ENCODE measurements at places on chromosomes 13 and 19.

- no peak for DNase-seq
These were observed 8.1 kb downstream of the STK11 start for GRCh38 chr19:1213391-1214286.

- DNase-seq: no peak
These were observed at the start of gene NCCRP1 for GRCh38 chr19:39196860-39197562. TSS of gene NCCRP1 (plus strand) at chr19:39196964. CDS start at chr19:39196983, 19 bp downstream.

- DNase-seq: no peak
These were observed 96.3 kb upstream of the SOX1 start for GRCh38 chr13:111970494-111971141.

GRCh38 chr13:45198041-45198440, 2.8 kb downstream of the KCTD4 start:
- DNase-seq: no peak

DNA sequence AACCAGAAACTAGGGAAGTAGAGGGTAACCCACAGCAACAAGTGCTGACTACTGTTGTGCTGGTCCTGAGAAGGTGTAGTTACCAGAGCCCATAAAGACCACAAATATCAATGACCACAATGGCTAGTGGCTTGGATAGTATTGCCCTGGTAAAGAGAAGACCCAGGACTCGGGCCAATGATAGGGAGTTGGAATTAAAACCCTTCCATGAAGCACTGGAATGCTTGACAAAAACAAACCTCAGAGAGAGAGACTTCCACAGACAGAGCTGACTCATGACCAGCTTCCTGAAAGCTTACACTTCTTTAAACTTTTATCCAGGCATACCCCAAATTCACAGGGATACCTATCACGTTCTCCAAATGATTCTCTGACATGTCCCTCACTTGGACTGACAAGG, 60.5 kb downstream of the WDR87 start:
- DNase-seq: no peak

DNA sequence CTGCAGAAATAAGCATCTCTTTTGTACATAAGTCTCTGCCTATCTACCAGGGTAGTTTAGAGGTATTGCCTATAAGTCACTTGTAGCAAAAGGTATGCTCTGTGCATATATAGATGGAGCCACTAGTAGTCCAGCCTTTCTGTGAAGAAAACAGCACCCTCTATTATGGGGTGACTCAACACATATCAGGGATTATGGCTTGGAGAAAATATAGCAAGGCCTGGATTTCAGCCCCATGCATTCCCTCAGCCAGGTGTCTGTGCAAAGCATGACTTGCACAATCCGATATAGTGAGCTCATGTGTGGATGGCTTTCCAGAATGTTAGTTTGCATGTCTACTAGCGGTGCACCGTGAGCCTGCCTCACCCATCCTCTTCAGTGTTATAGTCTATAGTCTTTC, 13.4 kb upstream of the NALCN start:
- no peak for DNase-seq

DNA sequence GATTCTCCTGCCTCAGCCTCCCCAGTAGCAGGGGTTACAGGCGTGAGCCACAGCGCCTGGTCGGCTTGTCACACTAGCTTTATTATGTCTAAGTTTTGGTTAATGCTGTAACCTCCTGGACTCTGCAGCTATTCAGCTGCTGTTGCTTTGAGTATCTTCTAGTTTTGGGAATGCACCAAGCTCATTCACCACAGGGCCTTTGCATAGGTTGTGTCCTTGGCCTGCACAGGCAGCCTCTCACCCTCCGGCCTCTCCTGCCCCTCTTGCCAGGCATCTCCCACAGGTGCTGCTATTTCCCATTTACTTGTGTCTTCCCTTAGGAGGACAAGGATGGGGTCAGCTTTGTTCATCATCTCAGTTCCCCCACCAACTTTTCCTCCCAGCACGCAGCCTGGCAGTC, 2.4 kb upstream of the CCDC9 start:
- no peak for DNase-seq

DNA sequence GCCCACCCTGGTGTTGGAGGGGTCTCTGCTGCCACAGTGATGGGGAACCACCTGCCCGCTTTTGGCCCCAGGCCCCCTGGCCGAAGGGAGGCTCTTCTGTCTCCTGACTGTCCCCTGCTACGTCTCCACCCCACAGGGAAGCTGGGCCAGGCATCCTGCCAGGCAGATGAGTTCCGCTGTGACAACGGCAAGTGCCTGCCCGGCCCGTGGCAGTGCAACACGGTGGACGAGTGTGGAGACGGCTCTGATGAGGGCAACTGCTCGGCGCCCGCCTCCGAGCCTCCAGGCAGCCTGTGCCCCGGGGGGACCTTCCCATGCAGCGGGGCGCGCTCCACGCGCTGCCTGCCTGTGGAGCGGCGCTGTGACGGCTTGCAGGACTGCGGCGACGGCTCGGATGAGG, 11.0 kb downstream of the LRP3 start:
- DNase-seq: no peak

DNA sequence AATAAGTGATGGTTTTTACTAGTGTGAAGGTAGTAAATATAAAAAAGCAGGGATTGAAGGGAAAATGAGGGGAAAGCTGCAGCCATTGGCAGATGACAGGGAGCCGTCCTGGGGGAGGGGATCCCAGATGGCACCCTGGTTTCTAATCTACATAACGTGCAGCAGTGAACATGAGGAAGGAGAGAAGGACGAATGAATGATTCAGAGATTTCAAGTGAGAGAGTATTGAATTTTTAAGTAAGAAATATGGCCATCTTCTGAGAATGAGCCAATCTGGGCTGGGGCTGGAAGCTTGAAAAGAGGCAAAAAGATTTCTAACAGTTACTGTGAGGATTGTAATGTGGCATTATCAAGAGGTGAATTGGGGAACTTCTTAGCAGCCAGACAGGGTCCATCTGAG, 414.2 kb downstream of the MYO16 start:
- DNase-seq: no peak

DNA sequence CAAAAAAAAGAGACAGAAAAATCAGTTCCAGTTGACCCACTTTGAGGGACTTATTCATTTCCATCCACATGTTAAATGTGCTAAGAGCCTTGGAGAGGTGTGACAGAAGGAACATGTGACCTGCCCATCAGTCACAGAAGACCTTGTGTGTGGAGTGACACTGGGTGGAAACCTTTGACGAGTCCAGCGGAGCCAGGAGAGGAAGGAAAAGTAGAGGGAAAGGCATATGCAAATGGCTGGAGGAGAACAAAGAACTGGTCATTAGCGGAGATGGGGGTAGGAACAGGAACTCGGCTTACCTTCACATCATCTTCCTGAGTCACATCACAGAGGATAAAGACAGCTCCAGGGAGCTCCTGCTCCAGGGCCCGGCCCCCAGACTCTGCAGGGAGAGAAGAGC, 2.3 kb downstream of the HSD17B14 start:
- no peak for DNase-seq

DNA sequence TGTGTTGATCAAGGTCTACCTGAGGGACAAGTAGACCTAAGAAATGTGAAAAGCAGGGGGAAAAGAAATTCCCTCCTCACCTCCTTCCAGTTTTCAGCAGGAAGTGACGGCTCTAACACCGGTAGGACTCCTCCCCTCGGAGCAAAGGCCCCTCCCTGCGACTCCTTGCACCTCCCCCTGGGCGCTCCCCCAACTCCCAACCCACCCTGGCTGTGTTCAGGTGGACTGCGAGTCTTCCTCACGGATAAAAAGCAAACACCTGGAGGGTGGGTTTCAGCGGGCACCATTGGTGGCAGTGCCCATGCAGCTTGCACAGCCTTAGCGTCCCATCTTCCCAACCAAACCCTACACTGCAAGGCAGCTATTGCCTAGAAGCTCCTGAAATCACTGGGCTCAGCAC, 124.5 kb downstream of the COL4A1 start:
- no peak for DNase-seq

- DNase-seq: no peak
These were observed 156.1 kb downstream of the IRS2 start for GRCh38 chr13:109630271-109630670.

GRCh38 chr13:51849145-51850101, 4.4 kb upstream of the TMEM272 start:
- DNase-seq: no peak

- no peak for DNase-seq
These were observed 17.7 kb downstream of the CCDC97 start for GRCh38 chr19:41327576-41328156.

DNA sequence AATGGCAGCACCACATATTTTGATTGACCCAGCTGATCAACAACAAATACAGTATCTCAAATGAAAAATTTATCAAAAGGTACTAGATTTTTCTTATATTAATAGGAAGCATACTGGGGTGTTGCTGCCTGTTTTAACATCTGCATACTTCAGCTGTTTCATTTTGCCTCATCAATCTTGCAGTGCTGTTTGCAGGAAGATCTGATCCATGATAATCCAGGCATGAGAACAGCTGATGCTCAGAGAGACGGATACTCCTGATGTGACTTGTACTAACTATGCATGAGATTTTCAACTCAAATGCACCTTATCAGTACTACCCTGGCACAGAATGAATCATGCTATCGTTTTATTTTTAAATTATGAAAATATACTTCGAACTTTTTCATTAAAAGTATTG, 2136.8 kb downstream of the PCDH9 start:
- no peak for DNase-seq

- peak; percentile 20 for DNase-seq
These were observed 802 bp downstream of the DMPK start for GRCh38 chr19:45781214-45782161.

- no peak for DNase-seq
These were observed 542.0 kb downstream of the DIAPH3 start for GRCh38 chr13:59621773-59622172.

- DNase-seq: no peak
These were observed 30.1 kb downstream of the OPA3 start for GRCh38 chr19:45554481-45554880.

DNA sequence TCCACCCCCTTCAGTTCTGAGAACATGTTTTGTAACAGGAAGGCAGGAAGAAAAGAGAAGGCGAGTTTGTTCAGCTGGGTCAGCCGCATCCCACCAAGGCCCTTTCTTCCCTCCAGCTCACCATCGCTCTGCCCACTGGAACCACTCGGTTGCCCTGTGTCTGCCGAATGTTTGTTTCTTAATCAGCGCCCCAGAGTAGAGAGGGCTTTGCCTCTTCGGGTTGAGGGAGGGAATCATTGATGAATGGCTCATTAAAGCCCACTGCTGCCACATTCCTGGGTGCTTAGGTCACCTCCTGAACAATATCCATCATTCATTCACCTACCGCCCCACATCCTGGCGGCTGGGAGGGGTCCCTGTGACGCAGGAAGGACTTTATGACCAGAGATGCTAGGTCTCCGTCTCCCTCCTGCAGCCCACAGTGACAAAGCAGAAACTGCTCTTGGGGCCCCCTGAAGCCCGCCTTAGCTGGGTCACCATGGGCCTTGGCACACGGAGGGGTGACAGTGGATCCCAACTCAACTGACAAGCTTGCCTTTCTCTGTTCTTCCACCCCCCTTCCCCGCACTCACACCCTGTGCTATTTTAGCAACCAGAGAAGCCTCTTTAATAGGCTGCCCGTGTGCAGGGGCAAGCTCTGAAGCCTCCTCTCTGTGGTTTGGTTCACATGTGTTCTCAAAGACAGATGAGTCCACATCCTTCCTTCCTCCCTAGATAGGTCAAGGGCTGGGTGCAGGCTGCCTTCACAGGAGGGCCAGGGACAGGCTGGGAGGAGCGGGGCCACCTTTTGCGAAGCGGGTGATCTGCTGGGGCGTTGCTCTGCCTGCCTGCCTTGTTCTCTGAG, 46.2 kb downstream of the ACTN4 start:
- DNase-seq: no peak

- DNase-seq: no peak
These were observed 409.7 kb downstream of the HS6ST3 start for GRCh38 chr13:96499656-96500055.

- peak; percentile 56 for DNase-seq
These were observed 610 bp downstream of the ZNF791 start for GRCh38 chr19:12611361-12611699.

DNA sequence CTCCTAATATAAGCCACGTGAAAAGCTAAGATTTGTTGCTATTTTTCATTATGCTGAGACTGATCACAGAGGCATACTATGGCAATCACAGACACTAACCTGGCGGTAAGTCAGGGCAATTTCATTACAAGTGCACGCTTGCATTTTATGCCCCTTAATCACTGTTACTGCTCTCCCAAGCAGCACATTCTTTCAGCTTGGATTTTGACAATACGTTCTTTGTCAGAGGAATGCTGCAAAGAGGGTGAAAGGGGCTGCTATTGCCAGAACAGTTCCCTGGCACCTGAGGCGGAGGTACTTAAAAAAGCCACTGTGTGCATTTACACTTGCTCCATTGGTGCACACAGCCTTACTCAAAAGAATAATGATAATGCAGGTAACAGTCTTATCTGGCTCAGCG, 346.6 kb downstream of the RFC3 start:
- no peak for DNase-seq

DNA sequence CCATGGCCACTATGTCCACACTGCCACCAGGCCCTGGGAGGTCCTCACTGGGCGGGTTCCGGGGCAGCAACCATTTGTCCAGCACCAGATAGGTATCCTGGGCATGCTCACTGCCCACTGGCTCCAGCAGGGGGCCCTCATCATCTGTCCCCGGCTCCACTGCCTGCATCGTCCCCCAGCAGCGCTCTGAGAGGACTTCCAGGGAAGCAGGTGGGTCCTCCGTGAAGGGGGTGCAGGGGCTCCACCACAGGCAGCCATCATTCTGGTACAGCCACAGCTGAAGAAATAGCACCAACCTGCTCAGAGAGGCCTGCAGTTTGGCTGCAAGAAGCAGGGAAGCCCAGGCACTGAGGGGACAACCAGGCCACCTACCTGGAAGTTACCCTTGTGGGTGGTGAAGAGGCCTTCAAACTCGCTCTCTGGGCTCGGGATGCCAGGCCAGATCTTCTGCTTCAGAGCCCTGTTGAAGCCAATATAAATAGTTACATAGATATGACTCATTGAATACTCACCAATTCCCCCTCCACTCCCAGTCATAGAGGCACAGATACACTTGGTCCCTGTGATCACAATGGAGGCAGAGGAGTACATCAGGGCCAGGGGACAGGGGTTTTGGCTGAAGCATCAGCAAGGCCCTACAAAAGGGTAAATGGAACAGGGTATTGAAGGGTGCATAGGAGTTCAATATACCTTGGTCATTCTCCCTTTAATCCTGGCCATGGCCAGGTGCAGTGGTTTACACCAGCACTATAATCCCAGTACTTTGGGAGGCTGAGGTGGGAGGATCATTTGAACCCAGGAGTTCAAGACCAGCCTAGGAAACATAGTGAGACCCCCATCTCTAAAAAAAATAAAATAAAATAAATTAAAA, 4.1 kb downstream of the SWSAP1 start:
- no peak for DNase-seq

GRCh38 chr19:4267101-4267900, 11.8 kb upstream of the SHD start:
- peak; percentile 32 for DNase-seq
